Activated CD4-positive, alpha-beta T cell treated with anti-CD3 and anti-CD28 coated beads, Interleukin-10, Interleukin-2, amounts not matched to agents 100 ng/mL and 50 ng/mL, durations not matched to agents 16 hours and 8 hours (primary cell): ENCODE measurements at places on chromosomes 5 and 9.

DNA sequence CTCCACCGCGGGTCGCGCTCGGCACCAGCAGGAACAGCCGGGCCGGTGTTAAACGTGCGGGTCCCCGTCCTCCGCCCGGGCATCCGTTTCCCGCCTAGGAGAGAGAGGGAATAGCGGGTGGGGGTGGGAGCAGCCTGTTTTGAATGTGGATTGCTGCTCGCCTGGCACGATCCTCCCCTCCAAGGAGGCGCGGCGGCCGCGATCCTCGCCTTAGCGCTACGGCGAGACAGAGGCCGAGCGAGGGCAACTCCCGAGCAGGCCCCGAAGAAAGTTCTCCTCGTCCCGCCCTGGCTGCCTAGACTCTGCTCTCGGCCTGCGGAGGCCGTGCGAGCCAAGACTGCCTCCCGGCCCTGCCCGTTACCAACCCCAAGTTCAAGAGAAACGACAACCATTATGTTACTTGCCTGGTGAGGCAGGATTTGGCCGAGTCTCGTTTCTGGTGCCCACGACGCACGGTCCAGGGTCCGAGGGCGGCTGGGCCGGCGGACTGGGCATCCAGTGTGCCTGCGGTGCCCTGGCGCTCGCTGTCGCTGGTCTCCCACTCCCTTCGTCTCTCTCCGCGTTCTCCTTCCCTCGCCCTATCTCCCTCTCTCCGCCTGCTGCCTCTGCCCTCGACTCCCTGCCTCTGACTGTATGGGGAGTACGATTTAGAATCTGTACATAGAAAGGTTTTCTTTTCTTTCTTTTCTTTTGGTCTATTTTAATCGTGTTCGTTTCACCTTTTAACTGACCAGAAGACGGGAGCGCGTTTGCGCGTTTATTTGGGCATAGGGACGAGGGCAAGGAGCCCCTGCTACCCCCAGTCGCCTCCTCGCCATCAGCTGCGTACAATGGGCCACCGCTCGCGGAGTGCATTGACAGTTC is 724 bp downstream of the NR2F1-AS1 start:
- no peak for DNase-seq

DNA sequence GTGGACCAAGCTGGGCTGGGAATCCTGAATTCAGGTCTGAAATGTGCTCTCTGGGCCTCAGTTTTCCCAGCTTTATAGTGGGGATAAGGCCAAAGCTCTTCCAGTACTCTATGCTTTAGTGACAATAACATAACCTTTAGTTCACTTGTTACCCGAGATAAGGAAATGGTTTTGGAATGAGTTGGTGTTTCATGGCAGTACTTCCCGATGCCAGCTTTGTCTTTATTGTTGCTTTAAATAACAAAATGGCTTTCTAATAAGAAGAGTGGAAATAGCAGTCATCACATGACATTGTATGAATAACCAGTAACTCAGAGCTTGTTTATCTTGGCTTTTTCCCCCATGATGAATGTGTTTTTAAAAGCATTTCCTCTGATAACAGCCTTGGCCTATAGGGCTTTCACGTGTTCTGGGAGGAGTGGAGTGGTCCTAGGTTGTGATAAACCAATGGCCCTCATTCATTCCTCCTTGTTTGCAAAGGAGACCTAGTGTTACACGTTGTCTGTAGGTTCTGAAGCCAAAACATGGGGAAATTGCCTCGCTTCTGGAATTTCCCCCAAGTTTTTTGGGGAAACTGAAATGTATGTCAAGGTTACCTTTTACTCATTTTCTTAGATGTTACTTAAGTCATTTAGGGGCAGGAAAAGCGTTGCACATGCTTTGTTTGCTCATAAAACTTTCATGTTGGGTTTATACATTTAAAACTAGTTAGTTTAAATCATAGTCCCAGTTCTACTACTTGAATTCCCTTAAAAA is 53.7 kb downstream of the ZNF618 start:
- no peak for DNase-seq

GRCh38 chr5:395156-395920 is 47.6 kb upstream of the EXOC3 start:
- no peak for DNase-seq

- DNase-seq: no peak
These were observed 25.3 kb downstream of the CSNK1G3 start for GRCh38 chr5:123537256-123537655.

GRCh38 chr9:93045521-93045920 is 13.0 kb upstream of the SUSD3 start:
- no peak for DNase-seq

DNA sequence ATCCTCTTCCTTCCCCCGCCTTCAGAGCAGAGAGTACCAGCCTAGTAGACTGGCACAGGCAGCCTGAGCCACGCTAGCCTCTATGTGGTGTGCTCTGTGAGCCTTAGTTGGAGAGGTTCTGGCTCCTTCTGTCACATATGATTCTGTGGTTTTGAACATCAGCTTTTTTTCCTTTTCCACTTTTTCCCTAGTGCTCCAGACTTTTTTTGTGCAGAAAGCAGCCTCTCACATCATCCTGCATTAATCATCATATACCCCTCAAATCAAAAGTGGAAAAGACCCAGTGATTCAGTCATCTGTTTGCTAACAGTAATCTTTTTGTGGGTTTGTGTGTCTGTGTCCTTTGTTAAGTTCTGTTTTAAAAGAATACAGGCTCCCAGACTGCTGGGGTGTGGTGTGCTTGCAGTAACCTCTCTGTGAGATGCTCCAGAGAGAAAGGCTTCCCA is 663.9 kb upstream of the RGMB start:
- DNase-seq: no peak

DNA sequence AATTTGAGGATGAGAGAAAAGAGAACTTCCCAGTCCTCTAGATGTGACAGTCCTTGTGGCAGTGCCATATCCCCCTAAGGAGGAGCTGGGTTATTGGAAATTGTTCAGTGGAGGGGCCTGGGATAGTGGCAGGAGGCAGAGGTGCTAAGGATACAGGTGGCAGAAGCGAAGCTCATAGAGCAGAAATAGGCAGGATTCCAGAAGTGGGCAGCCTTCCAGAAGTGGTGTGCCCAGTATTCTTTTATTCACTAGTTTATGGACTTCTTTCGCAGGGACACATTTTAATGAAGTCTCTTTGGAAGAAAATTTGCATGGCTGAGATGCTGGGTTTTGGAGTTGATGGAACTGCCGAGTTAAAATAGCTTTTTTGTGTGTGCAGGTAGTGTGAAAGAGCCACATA is 6.8 kb downstream of the PIK3R1 start:
- DNase-seq: no peak

GRCh38 chr9:119332522-119332921 is 36.7 kb downstream of the BRINP1 start:
- no peak for DNase-seq

- no peak for DNase-seq
These were observed 93.7 kb upstream of the SMC5 start for GRCh38 chr9:70165006-70165602.

DNA sequence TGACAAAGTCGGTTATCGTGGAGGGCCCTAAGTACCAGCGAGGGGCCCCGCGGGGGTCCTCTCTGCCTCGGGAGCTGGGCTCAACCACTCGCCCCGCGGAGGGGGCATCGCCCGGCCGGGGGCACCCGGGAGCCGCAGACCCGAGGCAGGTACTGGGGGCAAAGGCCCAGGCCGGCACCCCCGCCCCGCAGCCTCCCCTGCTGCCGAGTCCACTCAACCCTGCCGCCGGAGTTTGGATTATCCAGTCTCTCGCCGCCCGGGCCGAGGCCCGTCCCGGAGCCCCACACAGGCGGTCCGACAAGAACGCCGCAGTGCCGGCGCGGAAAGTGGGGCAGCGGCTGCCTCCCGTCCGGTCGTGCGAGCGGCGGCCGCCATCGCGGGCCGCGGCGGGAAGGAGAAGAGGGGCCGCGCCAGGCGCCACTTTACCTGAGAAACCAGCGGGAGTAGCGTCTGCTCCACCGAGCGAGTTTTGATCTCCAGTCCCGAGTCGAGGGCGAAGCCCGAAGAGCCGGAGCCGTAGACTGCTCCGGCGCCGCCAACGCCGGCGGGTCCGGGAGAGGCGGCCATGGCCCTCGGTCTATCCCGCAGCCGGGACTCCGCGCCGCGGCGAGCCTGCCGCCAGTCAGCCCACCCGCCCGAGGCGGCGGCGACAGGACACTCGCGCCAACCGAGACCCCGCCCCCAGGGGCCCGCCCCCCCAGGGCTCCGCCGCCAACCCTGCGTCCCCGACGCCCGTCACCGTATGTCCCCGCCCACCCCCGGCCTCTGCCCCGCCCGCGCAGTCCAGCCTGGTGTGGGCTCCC is at the start of gene CTNNAL1:
CTNNAL1 (minus strand) TSS at position 624 of the 803 bp plus-strand sequence; CDS start at position 567, 57 bp downstream.
- peak; percentile 92 for DNase-seq

DNA sequence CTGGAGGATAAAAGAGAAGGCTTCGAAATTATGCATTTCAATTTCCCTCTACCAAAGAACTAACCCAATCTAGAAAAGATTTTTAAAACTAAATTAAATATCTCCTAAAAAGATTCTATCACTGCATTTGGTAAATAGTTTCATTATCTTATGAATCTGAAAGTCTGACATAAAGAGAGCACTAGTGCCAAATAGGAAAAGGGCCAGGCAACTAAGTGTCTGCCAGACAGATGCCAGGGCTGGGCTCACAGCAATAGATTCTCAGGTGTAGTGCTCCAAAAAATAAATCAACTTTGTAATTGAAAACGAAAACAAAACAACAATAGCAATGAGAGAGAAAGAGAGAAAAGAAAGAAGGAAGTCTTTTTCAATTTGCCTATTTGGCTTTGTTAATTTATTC is 157.7 kb upstream of the GNA14 start:
- no peak for DNase-seq

DNA sequence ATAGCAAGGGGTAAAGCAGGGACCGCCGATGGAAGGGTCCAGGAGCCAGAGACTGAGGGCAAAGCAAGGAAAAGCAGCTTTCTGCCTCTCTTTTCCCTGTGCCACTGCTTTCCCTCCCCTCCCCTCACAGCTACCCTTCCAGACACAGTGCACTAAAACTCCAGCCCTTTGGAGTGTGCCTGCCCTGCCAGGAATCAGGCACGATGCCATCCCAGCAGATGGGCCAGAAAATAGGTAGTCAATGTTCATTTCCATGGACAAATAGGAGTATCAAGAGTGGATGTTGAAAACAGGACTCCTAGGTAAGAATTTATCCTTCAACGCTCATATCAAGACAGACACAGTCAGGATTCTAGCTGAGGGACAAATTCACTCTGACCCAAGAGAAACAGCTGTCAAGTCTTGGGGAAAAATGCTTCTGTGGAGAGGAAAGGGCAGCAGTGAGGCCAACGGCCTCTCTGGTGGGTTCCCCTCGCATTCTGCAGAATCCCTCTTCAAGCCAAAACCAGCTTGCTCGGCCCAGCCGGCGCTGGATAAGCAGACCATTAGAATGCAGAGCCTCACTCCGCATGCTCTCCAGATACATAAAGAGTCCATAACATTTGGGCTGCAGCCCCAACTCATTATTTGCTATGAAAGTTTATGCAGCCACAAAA is 138.0 kb downstream of the CAAP1 start:
- DNase-seq: no peak

- no peak for DNase-seq
These were observed 135.4 kb upstream of the RASEF start for GRCh38 chr9:83198371-83198770.

DNA sequence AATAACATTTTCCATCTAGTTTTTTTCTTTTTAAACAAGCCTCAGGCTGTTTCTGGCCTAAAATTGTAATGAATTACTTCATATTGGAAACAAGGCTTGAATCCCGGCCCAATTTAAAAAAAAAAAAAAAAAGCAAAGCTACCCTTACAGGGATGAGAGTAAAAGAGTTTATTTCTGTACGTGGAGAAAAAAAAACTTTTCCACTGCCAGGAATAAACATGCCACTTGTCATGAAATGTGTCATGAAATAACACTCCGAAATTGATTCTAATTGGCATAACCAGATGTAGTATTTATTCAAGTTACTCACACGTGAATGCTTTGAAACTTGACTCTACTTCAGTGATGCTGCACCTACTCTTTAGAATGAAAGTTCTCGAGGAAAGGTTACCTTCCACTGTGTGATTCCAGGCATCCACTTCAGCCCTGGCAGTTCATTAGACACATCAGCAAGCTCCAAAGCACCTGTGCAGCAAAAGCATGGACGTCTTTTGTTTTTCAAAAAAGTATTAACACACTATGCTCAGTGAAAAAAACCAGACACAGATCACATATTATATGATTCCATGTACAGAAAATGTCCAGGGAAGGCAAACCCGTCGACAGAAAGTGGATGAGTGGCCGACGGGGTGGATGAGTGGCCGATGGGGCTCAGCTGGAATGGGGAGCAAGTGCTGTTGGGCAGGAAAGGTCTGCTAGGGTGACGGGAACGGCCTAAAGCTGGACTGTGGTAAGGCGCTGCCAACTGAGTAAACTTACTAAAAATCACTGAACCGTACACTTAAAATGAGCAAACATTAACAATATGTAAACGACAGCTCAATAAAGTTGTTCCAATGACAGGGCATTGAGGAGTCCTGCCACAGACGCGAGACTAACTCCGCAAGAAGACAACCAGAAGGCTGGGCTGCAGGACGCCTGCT is 21.2 kb downstream of the NSUN2 start:
- no peak for DNase-seq

GRCh38 chr5:155915601-155916000 is 411.4 kb upstream of the SGCD start:
- DNase-seq: no peak

DNA sequence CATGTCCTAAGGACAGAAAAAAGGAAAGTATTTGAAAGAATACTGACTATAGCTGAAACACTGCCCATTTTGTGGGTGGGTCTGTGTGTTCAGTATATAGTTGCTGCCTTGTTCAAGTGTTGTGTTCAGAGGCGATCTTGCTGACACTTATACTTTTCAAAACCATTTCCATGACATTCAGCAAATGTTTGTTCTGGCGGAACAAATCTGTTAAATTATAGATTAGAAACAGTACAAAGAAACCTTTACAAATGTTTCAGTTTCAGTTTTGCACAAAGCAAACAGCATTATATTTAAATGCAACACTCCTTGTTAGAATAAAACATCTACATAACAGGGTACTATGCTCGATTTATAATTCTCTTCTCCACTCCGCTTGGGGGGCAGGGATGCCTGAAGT is 2276.3 kb downstream of the MAT2B start:
- no peak for DNase-seq

- no peak for DNase-seq
These were observed 19.0 kb upstream of the TCOF1 start for GRCh38 chr5:150338546-150338945.

- DNase-seq: no peak
These were observed 7.0 kb upstream of the CRB2 start for GRCh38 chr9:123349033-123349432.

DNA sequence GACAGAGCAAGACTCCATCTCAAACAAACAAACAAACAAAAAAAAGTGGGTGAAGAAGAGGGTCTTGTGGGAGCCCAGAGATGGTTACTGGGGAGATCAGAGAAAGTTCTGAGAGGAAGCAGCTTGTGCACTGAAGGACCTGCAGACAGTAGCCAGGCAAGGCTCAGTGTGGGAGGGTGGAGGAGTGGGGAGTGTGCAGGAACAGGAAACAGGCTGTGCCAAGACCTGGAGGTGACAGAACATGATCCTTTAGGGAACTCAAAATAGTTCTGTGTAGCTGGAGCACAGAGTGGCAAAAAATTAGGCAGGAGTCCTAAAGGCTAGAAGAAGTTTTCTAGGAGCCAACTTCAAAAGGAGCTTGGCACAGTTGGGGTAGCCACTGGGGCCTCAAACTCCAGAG is 19.2 kb upstream of the NANS start:
- DNase-seq: no peak
